ENCODE measurements at places on chromosomes 1 and 21.

GRCh38 chr1:70355920-70356319 is 1.4 kb upstream of the ANKRD13C start:
- peaks cover 9% of the 10 kb centered on the region for H3K36me3 ChIP-seq
- H3K4me1 ChIP-seq: peaks cover 38% of the 10 kb centered on the region
- H3K27me3 ChIP-seq: no peaks in the 10 kb centered on the region
- DNase-seq: no peak
- no peak overlapping the region for H3K27ac ChIP-seq

DNA sequence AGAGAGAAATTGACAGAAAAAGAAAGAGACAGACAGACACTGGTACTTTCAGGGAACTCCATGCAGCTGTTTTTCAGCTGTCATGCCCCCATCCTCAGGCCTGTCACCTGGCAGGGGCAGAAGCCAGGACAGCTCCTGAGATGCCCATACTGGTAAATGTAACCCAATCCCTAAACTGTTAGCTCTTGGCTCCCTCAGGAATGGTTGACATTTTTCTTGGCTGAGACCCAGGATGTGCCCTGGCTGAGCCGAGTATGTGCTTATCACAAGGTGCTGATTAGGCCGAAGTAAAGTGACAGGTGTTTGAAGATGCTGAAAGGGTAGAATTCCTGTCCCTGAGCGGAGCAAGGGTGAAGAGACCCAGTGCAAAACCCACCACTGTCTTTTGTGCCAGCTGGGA is 50.7 kb downstream of the PGM1 start:
- no peak overlapping the region for H3K4me3 ChIP-seq
- DNase-seq: no peak
- H3K4me1 ChIP-seq: no peaks in the 10 kb centered on the region

GRCh38 chr21:42361286-42361685 is 5.0 kb downstream of the TFF1 start:
- no peaks in the 10 kb centered on the region for H3K4me1 ChIP-seq
- DNase-seq: no peak
- no peak overlapping the region for H3K4me3 ChIP-seq
- H3K36me3 ChIP-seq: no peaks in the 10 kb centered on the region
- H3K27ac ChIP-seq: no peak overlapping the region

DNA sequence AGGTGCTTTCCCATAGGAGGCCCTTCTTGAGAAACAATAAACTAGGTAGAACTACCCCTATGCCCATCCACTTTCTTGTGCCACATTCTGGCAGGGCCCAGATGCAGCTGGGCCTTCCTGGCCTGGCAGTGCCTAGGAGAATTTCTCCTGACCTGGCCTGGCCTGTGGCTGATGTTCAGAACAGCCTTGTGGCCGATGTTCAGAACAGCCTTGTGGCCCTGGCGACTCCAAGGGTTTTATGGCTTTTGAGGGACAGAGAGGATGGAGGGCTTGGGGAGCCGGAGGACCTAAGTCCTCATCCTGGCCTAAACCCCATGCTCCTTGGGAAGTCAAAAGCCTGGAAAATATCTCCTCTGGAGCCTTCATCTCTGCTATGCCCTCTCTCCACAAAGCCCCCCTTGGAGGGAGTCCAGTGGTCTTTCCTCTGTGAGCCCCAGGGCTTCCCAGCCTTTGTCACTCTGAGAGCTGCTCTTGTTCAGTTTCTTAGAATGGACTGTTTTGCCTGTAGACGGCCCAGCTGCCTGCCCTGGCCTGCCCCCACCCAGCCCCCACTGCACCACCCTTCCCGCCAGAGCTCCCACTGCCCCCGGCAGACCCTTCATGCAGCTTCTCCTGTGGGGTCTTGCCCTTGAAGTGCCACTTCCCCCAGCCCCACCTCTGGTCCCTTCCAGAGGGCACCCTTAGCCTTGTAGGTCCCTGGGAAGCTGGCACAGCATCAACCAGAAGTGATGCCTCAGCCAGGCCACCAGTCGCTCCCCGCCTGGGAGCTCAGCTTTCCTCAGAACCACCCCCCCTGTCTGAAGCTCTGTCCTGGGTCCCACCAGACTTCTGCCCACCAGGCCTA is 7.0 kb downstream of the GPR37L1 start:
- DNase-seq: no peak
- H3K4me3 ChIP-seq: no peak overlapping the region
- H3K27me3 ChIP-seq: no peaks in the 10 kb centered on the region

DNA sequence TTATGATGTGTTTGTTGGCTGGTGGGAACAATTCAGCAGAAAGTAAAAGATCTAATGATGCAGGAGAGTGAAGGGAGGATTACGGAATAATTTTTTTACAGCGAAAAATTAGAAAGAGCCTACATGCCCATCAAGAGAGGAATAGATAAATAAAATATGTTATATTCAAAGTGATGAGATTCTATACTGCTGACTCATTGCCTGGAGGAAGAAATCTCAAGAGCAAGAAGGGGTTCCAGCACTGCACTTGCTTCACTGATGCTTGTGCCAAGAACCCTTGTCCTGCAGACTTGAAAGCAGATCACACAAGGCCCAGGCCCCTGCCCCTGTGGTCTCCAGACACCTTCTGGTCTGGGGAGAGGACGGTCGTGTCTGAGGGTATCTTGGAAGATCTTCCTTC is 295.1 kb upstream of the POU3F1 start:
- no peaks in the 10 kb centered on the region for H3K36me3 ChIP-seq
- H3K4me1 ChIP-seq: no peaks in the 10 kb centered on the region
- no peak for DNase-seq
- H3K27me3 ChIP-seq: no peaks in the 10 kb centered on the region
- H3K27ac ChIP-seq: no peak overlapping the region
- no peak overlapping the region for H3K4me3 ChIP-seq

DNA sequence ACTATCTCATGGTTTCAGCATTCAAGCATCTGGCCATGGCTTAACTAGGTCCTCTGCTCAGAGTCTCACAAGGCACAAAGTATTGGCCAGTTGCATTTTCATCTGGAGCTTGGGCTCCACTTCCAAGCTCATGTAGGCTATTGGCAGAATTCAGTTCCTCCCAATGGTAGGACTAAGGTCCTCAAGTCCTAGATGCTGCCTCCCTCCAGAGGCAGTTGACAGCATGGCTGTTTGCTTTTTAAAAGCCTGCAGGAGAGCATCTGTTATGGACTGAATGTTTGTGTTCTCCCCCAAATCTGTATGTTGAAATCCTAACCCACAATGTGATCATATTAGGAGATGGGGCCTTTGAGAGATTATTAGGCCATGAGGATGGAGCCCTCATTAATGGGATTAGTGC is 38.0 kb upstream of the HLX start:
- H3K36me3 ChIP-seq: no peaks in the 10 kb centered on the region
- H3K4me3 ChIP-seq: no peak overlapping the region
- H3K27me3 ChIP-seq: no peaks in the 10 kb centered on the region
- no peak for DNase-seq
- no peak overlapping the region for H3K27ac ChIP-seq

- peaks cover 87% of the 10 kb centered on the region for H3K27me3 ChIP-seq
- no peak overlapping the region for H3K27ac ChIP-seq
- H3K4me1 ChIP-seq: peaks cover 21% of the 10 kb centered on the region
- no peaks in the 10 kb centered on the region for H3K36me3 ChIP-seq
- H3K4me3 ChIP-seq: no peak overlapping the region
These were observed 2.9 kb downstream of the LHX8 start for GRCh38 chr1:75136921-75137641.

DNA sequence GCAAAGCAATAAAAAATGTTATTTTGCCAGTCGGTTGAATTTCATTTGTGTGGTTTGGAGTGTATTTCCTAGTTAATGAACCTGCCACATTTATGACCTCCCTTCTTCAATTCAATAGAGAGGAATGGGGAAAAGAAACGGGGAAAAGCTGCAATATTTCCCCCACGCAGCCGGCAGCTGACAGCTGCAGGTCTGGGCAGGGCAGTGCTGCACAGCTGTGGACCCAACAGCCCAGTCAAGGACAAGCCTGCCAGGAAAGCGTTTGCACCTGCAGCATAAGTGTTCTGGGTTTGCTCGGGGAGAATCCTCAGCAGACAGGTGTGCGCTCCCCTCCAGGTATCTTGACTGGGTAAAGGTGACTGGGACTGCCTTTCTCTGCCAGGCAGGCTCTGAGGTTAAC is 53.4 kb downstream of the FBXO2 start:
- no peak for DNase-seq
- H3K4me1 ChIP-seq: no peaks in the 10 kb centered on the region
- H3K27ac ChIP-seq: no peak overlapping the region
- no peak overlapping the region for H3K4me3 ChIP-seq

DNA sequence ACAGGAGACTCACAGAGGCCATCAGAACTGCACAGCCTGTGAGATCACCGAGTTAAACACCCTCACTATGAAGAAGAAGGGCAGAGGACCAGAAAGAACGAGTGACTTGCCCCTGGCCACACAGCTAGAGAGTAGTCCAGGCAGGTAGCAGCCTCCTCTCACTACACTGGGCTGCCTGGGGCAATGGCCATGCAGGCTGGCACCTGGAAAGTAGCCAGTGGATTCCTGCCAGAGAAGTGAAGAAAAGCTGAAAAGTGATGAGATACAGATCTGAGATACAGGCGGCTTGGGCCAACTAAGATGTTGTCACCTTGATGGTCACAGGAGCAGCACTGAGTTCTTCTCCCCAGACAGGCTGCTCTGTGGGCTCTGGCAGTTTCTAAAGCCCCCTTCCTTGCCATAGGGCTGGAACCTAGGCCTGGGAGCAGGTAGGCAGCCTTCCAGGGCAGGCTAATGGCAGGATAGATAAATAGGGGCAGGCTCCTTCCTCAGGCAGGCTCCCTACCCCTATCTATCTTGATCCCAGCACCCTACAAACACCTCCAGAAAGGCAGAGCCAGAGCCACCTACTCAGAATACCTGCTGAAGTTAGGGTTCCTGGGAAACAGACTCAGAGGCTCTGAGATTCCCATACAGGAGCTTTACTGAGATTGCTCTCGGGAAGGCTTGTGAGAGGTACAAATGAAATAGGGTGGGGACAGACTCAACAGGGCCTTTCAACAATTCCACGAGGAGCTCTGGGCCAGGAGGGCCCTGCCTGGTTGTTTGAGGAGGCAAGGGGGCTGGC is 106.3 kb downstream of the BEND5 start:
- H3K36me3 ChIP-seq: no peaks in the 10 kb centered on the region
- no peaks in the 10 kb centered on the region for H3K4me1 ChIP-seq

DNA sequence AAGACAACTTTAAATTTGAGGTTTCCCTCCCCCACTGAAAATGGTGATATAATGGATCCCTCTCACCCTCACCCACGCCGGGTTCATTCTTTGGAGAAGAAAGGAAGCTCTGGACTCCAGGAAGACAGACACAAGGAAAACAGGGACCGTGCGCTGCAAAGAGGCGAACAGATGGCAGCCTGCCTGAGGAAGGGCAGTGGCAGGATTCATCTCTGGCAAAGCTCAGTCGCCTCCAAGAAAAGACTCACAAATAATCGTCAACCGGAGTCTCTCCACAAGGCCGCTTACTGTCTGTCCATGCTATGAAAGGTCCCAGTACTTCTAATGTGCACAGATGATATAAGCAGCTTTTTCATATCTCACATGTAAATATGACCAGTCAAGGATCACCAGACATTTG is 110.3 kb downstream of the TIAM1 start:
- H3K27ac ChIP-seq: no peak overlapping the region
- DNase-seq: no peak
- no peak overlapping the region for H3K4me3 ChIP-seq
- no peaks in the 10 kb centered on the region for H3K36me3 ChIP-seq
- no peaks in the 10 kb centered on the region for H3K27me3 ChIP-seq
- H3K4me1 ChIP-seq: no peaks in the 10 kb centered on the region

- peaks cover 78% of the 10 kb centered on the region for H3K27me3 ChIP-seq
- H3K4me3 ChIP-seq: peak overlapping the region; percentile 50
- no peaks in the 10 kb centered on the region for H3K36me3 ChIP-seq
- H3K4me1 ChIP-seq: peaks cover 26% of the 10 kb centered on the region
- no peak overlapping the region for H3K27ac ChIP-seq
These were observed 6.3 kb downstream of the HAPLN2 start for GRCh38 chr1:156625436-156626078.

DNA sequence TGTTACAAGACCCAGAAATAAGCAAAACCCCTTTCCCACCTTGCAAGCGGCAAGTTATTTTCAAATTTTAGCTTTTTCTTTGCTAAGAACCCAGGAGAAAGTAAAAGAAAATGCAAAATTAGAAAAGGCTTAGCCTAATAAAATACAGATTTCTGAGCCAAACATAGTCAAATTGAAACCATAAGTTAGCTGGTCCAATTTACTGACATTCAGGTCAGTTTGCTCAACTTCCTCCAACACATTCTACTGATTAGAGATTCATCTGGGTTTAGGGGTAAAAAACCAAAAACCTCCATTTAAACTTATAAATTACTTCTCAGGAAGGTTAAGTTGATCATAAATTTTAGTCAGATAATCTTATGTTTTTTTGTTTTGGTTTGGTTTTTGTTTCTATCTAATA is 701.8 kb upstream of the CXADR start:
- H3K4me3 ChIP-seq: no peak overlapping the region
- no peak overlapping the region for H3K27ac ChIP-seq
- H3K27me3 ChIP-seq: no peaks in the 10 kb centered on the region
- no peaks in the 10 kb centered on the region for H3K4me1 ChIP-seq
- no peak for DNase-seq

GRCh38 chr1:202221911-202222909 is 28.6 kb downstream of the LGR6 start:
- H3K4me1 ChIP-seq: no peaks in the 10 kb centered on the region
- no peaks in the 10 kb centered on the region for H3K36me3 ChIP-seq
- peaks cover 17% of the 10 kb centered on the region for H3K27me3 ChIP-seq
- no peak overlapping the region for H3K4me3 ChIP-seq
- H3K27ac ChIP-seq: no peak overlapping the region

- H3K4me1 ChIP-seq: peaks cover 33% of the 10 kb centered on the region
- no peak for DNase-seq
- no peaks in the 10 kb centered on the region for H3K36me3 ChIP-seq
- H3K27ac ChIP-seq: peak overlapping the region; percentile 70
These were observed 40.0 kb downstream of the EPHB2 start for GRCh38 chr1:22750685-22751051.

DNA sequence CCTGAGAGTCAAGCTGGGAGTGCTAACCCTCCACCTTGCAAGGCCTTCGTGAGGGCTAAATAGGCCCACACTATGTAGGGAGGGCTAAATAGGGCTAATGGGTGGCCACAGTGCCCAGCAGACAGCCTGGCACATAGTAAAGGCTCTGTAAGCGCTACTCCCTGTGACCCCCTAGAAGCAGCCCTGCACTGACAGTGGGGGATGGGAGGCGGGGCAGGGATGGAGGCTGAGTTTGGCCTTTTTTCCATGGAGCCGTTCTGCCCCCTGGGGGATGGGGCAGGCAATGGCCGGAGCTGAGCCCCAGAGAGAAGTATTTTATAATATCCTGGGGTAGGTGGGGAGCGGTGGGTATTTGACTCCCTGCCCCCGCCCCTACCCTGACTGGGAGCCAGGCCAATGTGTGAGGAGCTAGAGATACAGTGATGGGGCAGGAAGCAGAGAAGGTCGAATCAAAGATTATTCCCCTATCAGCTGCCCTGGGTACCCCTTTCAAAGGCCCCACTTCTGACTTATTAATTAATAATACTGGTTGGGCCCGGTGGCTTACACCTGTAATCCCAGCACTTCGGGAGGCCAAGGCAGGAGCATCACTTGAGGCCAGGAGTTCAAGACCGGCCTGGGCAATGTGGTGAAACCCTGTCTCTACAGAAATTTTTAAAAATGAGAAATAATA is 42.3 kb downstream of the LACTBL1 start:
- no peak overlapping the region for H3K4me3 ChIP-seq
- peak; percentile 54 for DNase-seq
- H3K4me1 ChIP-seq: no peaks in the 10 kb centered on the region
- no peak overlapping the region for H3K27ac ChIP-seq
- H3K27me3 ChIP-seq: peaks cover 5% of the 10 kb centered on the region

GRCh38 chr1:235450433-235450832 is 53.8 kb downstream of the B3GALNT2 start:
- H3K27me3 ChIP-seq: no peaks in the 10 kb centered on the region
- no peak overlapping the region for H3K4me3 ChIP-seq
- no peak for DNase-seq
- H3K4me1 ChIP-seq: no peaks in the 10 kb centered on the region

All from lower lobe of right lung (tissue), 2 donors.